ENCODE measurements at places on chromosomes 4 and X. TPM values are rescaled to one million over a fixed set of nuclear protein-coding genes. Genes with fewer than 3 reads are reported as not detected.

Gene ZCCHC18
- total RNA-seq = 0.19 TPM

Gene SEPTIN6
- 17.5 TPM for total RNA-seq

Gene AKAP17A
- 30.7 TPM for total RNA-seq

Gene RS1
- not detected for total RNA-seq

Gene MORF4L2
- total RNA-seq = 1,079 TPM

Gene C1QTNF7
- total RNA-seq = 1.4 TPM

Gene CSAG3
- total RNA-seq = not detected

Gene PDZD4
- 0.56 TPM for total RNA-seq

Gene CLRN2
- total RNA-seq = not detected

Gene PCYT1B
- under 0.01 TPM for total RNA-seq

Gene CCDC110
- total RNA-seq = 2.3 TPM

Gene ABLIM2
- 1.5 TPM for total RNA-seq

Gene GPR173
- 2.0 TPM for total RNA-seq

Gene F9
- total RNA-seq = not detected

Gene CCDC149
- total RNA-seq = 4.6 TPM

Gene HS3ST1
- total RNA-seq = 0.56 TPM

Gene TEX13D
- total RNA-seq = not detected

Gene NEXMIF
- total RNA-seq = under 0.01 TPM
